Bronchial epithelial cell (primary cell): ENCODE measurements at places on chromosomes 7 and 10.

DNA sequence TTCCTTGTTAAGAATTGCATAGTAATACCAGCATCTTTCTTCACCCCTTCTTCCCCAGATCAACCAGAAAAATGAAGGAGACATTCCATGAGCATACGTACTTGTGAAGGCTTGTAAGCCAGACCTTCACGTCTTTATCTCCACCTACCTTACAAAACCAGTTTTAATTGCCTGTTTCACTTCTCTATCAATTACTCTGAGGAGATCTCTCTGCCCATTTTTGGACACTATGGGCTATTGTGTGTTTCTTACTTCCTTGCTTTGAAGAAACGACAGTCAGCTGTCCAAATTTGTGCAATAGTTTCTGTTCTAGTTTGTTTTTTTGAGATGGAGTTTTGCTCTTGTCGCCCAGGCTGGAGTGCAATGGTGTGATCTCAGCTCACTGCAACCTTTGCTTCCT is 349.7 kb upstream of the MBL2 start:
- peak; percentile 17 for DNase-seq

DNA sequence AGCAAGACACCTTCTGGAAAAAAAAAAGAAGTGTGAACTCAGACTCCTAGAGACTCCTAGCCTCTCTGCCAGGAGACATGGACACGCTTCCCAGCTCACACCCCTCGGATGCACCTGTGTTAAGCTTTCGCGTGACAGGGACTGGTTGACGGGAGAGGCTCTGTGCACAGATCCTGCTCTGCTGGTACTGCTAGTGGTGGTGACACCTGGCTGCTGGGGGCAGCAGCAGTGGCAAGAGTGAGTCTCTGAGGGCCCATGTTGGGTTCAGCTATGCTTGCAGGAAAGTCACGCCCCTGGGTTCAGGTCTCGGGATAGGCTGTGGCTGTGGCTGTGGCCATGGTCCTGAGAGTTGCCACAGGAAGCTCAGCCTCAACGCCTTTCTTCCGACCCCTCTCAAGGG is 81.1 kb downstream of the XRCC2 start:
- DNase-seq, result no peak

- DNase-seq, result no peak
These were observed 10.4 kb upstream of the NACAD start for GRCh38 chr7:45098983-45099839.

DNA sequence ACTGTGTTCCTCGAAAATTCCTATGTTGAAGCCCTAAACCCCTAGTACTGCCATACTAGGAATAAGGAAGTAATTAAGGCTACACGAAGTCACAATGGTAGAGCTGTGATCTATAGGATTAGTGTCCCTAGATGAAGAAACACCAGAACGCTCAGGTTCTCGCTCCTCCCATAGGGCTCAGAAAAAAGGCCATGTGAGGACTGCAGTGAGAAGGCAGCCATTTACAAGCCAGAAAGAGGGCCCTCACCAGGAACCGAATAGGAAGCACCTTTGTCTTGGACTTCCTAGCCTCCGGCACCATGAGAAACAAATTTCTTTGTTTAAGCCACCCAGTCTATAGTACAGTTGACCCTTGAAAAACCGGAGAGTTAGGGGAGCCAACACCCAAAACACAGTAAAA is 46.2 kb downstream of the CACUL1 start:
- DNase-seq, result no peak

DNA sequence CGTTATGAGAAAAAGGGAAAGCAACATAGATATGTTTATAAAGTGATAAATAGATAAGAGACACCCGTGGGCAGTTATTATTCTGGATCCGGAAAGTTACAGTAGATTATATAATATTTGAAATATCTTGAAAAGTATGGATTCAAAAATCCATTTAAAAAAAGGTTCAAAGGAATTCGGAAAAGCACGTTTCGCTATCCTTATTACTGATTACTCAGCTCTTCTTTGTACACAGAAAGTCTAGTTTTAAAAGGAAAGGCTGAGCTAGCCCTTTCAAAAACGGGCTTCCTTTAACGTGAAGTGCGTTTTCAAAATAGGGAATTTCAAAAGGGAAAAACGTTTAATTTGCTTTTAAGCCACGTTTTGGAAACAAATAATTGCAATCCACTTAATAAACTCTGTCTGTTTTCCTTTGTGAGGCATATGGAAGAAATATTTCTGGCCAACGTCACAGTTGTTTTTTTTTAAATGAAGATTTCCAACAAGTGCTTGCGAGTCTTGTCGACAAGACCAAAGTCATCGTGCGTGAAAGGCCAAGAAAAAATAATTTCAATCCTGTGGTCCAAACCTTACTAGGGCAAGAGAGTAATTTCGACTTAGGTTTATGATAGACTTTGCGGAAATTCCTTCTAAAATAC is 2.2 kb upstream of the SKIDA1 start:
- DNase-seq, result peak; percentile 51

DNA sequence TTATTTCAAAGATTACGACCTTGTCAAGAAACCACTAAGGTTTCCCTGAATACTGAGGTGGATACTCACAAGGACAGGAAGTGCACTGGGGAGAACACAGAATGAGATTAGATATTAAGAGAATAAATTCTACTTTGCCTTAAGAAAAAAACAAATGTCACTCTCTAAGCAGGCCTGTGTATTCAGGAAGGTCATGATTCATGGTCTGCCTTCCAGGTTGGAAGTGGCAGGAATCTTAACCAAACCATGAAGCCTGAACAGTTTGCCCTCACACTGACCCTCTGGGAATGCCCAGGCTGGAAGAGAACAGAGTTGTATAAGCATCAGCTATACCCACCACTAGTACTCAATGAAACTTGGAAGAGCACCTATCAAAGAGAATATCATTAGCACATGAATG is 227.6 kb downstream of the DGKI start:
- no peak for DNase-seq

GRCh38 chr10:89165923-89166322 is 41.2 kb downstream of the CH25H start:
- DNase-seq, result peak; percentile 54

DNA sequence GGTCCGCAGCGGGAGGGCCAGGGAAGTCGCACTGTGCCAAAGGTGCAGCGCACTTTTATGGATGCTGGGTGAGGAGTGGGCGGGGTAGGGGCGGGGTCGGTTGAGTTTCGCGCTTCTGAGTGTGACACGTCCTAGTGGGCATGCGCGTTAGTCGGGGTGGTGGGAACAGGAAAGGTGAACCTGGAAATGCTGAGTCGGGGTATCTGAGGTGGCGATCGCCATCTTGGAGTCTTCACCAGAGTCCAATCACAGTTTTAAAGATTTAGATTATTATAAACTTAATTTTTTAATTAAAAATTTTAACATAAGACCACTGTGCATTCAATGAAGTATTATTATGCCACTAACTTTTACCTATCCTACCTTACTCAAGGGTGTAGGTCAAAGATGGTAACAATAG is 45.7 kb downstream of the ZNF138 start:
- no peak for DNase-seq

GRCh38 chr7:131786204-131786603 is 229.8 kb upstream of the PODXL start:
- DNase-seq, result no peak

GRCh38 chr7:4066206-4066605 is 615.9 kb upstream of the FOXK1 start:
- no peak for DNase-seq

GRCh38 chr10:23556727-23557440 is 118.0 kb downstream of the OTUD1 start:
- peak; percentile 82 for DNase-seq

GRCh38 chr7:152443586-152443985 is 7.8 kb upstream of the KMT2C start:
- no peak for DNase-seq

DNA sequence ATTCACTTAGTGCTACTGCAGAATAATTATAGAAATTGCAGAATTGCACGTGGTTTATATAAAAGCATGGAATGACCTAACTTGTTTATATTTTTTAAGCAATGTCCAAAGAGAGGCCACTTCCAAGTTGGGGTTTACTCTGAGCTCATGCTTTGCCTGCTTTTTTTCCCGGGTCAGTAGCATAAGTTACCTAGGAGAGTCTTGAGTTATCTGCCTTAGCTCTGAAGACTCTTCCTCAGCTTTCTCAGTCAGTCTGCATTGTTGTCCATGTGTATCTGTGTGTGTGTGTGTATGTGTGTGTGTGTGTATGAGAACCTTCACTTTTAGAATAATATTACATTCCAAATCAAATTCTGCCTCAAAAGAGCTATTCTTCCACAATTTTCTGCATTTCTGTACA is 239.5 kb upstream of the TCF7L2 start:
- DNase-seq, result no peak

DNA sequence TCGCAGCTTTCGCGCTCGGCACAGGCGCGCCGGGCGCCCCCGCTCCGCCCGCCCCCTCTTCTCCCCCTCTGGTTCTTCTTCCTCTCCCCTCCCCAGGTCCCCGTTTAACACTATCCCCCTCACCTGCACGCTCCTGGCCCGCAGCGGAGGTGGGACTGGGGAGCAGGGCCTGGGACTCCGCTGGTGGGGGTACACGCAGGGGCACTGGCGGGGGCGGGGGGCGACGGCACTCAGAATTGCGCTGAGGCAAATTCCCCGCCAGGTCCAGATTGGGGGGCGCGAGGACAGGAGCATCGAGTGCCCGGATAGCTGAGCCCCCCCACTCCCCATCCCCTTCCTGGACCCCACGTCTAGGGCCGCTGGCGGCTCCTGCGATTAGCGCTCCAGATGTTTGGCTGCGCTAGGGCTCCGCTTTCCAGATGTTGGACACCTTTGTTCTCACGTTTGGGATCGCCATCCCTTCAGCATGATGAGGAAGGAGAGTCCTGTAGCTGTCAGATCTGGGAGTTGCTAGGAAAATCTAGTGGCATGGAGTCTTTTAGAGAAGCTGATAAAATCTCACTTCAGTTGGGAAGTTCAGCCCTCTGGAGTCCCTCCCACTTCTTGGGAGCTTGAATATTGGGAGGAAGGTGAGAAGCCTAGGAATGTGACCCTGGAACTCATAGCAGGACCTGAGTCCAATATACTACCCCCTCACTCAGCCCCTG is 31.4 kb upstream of the PAX2 start:
- DNase-seq, result no peak

- no peak for DNase-seq
These were observed 155.0 kb downstream of the RTKN2 start for GRCh38 chr10:62113680-62114079.

DNA sequence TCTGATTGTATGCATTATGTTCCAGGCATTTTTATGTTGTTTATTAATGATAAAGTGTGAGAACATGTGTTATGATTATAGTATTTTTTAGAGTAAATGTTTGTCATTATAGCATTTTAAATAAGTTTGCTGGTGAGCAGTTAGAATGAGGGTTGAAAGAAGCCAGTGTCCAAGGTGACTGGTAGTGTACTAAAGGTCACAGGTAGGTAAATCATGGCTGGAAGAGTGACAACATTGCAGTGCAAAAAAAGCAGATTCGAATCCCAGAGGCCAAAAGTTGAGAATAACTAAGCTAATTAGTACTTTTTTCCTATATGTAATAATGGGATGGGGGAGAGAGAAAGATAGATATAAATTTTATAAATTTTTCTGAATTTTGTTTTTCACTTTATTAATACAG is 44.0 kb downstream of the RSBN1L start:
- no peak for DNase-seq

- peak; percentile 77 for DNase-seq
These were observed 158.4 kb upstream of the TMEM72 start for GRCh38 chr10:44752451-44753441.

GRCh38 chr7:130009848-130010688 is 41.1 kb downstream of the ZC3HC1 start:
- peak; percentile 95 for DNase-seq

DNA sequence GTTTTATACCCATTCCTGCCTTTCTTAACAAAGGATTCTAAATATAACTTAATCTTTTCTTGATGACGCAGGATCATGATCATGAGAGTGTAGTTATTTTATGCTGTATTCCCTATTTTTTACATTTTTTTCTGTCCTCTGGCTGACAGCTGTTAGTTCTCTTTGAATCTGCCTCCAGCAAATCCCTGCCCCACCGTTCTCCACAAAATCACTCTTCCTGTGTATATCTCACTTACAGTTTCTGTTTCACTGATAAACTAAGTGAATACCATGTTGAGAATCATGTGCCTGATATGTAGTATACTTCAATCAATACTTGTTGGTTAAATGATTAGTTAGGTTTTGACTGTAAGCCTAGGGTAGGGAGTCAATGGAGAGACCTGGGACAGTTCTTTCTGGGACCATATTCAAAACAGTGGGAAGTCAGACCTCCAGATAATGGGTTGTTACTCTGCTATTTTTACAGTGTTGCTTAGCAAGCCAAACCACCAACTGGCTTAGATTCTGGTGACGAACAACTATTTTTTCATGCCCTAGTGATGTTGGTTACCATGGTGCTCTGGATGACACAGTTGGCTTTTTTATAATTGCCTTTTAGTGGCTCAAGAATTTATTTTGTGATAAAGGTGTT is 12.8 kb downstream of the CNNM1 start:
- no peak for DNase-seq

GRCh38 chr7:30708983-30709382 is 26.7 kb upstream of the CRHR2 start:
- no peak for DNase-seq

GRCh38 chr7:51013861-51014511 is 231.3 kb upstream of the GRB10 start:
- no peak for DNase-seq

- DNase-seq, result no peak
These were observed 5.8 kb upstream of the YAE1 start for GRCh38 chr7:39560408-39560807.

DNA sequence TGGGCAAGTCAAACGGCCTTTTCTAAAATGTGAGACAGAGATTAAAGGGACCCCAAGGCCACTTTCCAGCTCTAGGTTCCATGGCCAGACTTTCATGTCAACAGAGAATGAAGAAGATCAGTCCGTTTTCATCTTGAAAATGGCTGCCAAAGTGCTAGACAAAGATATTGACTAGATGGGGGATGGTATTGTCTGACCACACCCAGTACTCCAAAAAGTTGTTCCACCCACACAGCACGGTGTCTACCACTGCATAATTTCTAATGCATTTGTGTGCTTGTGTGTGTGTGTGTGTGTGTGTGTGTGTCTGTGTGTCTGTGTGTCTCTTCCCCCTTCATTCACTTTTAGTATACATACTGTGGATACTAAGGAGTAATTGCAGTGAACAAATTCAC is 1.3 kb downstream of the COL1A2 start:
- DNase-seq, result no peak

GRCh38 chr10:44297963-44298362 is 86.9 kb downstream of the CXCL12 start:
- DNase-seq, result no peak
